ENCODE measurements at places on chromosomes 16 and 17.

DNA sequence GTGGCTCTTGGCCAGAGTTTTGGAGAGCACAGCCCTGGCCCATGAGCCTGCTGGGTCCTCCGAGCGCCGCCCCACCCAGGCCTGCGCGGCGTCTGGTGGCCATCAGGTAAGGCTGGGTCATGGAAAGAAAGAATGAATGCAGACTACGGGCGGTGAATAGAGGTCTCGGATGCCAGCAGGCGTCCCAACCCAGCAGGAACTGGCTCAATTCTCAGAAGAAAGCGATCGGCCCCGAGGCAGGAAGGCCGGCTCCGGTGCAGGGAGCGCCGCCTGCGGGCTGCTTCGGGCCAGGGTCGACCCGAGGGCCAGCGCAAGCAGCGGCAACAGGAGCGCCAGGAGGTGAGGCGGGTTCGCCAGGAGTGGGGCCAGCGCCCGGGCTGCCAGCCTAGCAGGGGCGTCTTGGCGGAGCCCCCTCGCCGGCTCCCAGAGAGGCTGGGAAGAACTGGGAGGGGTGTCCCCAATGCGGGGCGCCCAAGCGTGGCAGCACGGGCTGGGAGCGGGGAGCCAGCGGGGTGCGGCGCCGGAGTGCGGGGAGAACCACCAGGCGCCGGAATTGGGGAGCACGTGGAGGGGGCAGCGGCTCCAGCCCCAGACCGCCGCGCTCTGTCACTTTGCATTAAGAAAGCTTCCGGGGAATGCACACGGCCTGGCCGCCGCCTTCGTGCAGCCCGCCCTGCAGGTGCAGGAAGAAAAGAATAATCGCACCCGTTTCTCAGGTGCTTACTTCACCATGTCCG, 7.1 kb upstream of the TMC5 start:
- DNase-seq = no peak

DNA sequence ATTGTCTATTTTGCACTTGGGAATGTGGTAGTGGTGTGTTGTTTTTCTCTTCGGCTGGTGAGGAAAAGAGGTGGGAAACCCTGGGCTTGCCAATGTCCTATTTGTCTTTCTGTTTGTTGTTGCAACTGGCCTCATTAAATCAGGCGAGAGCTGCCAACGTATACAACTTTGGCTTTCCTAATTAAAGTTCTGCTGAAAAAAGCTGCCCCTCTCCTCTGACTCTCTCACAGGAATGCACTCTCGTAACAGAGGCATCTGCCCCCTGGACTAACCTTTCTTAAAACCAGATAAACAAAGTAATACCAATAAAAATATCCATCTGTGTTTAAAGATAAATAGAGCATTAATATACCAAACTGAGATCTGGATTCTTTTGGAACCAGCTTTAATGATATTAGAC, 7.8 kb downstream of the CDRT15 start:
- DNase-seq = no peak

DNA sequence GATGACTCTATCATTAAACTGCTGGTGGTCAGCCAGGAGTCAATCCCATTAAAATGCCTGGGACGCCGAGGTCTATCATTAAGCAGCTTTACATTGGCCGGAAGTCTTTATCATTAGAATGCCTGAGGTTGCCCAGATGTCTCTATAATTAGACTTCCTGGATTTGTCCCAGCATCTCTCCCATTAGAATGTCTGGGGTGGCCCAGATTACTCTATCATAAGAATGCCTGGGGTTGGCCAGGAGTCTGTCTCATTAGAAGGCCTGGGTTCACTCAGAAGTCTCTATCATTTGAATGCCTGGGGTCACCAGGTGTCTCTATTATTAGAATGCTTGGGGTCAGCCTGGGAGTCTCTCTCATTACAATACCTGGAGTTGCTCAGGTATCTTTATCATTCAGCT, 2227.2 kb downstream of the TP53TG3F start:
- DNase-seq = no peak

DNA sequence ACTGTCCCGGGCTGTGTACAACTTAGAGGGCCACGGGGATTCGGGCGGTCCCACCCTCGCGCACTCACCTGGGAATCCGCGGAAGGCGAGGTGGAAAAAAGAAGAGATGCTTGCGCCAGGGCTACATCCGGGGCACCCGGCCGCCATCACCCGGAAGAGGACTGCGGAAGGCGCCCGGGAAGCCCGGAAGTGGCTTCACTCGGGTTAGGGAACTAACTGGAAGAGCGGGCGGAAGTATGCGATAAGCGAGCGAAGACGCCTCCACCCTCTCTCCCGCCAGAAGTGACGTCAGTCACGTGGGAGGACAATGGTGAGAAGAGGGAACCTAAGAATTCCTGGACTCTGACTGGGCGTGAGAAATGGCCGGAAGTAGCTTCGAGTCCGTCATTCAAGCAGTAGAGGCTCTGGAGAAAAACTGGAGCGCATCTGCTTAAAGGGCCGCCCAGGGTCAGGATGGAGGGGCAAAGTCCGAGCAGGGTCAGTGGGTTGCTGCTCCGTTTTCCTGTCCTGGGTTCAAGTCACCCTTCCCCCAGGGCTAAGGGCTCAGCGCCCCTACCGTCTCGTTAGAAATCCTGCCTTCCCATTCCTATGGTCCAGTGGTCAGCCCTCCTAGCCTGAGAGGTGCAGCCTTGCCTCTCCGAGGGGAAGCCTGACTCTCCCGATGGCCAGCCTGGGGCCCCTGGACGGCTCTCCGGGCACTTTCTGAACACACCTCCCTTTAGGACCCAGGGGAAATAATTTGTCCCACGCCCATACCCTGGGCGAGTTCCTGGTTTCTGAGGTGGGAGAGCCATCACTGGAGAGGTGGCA, at the start of gene CD2BP2:
TSS of gene CD2BP2 (minus strand) at position 165 of the 810 bp plus-strand sequence. CDS start 627 bp downstream, outside the sequence.
- DNase-seq = peak; percentile 64

DNA sequence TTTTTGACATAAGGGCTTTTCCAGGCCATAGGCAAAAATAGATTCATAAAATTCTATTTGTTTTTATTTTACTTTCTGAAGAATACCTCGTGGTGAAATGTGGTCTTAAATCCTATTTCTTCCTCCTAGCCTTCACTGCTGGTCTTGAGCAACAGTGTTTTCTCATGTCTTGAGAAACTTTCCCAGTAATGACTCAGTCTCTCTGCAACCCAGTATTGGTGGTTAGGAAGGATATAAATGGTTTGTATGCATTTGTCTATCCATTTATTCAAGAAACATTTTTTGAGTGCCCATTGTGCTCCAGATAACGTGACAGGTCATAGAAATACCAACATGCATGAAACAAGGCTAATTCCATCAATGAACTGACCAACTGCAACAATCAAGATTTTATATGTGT, 213.9 kb downstream of the TMEM114 start:
- DNase-seq = no peak

- no peak for DNase-seq
Observed at GRCh38 chr16:12170103-12171040, 193.8 kb downstream of the SNX29 start.

DNA sequence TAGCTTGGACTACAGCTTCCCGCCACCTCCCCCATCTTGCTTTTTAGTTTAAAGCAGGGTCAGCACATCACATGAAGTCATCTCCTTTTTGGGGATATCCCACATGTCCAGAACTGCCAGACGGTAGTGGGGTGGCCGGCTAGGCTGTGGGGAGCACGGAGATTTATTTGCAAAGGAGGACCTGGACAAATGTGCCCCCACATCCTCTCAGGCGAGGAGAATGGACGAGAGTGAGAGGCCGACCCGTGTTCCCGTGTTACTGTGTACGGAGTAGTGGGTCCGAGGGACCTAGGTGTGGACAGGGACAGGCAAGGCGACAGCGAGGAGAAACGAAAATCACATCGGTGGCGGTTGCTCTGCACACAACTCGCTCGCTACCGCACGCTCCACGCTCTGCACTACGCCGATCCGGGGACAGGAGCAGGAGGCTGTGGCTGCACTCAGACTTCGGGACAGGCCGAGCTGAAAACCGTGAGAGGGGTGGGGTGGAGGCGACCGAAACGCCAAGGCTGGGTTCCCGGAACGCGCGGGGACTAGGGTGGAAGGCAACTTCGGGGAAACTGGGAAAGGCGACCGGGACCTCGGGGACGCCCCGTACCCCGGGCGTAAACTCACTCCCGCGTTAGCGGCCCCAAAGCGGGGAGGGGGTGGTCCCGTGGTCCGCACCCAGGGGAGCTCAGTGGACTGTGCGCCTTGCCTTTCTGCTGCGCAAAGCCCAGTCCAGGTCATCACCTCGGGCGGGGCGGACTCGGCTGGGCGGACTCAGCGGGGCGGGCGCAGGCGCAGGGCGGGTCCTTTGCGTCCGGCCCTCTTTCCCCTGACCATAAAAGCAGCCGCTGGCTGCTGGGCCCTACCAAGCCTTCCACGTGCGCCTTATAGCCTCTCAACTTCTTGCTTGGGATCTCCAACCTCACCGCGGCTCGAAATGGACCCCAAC, at the start of gene MT1A:
TSS of gene MT1A (plus strand) at position 853 of the 937 bp plus-strand sequence. CDS start at position 926, 73 bp downstream.
- no peak for DNase-seq

DNA sequence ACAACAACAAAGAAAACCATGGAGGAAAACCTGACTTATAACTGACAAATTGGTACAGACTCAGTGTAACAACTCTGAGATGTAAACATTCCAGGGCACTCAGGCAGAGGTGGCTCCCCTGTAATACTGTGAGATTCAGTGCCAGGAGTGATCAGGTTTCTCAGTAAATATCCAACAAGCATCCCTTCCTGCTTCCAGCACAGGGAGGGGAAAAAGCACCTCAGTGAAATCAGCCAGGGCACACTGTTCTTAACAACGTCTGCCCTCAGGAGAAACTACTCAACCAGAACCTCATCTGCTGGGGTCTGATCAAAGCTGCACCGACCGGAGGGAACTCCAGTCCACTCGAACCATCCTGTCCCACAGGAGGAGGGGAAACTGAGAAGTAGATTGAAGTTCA, 52.3 kb downstream of the AMFR start:
- no peak for DNase-seq

DNA sequence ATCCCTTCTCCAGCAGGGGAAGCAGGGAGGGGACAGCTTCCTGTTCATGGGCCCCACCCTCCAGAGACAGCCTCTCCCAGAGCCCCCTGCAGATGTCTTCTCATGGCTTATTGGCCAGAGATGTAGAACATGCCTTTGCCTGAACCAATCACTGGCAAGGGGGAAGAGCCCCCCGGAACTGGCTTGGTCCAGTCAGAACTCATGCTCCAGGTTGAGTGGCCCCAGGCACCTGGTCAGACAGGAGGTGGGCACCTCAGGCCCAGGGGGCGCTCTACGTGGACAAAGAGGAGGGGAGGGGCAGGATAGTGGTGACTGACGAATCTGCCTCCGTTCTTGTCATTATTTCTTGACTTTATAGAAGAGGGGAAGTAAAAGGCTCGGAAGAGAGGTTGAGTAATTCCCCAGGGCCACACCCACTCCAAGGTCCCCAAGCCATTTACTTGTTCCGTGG, 23.6 kb downstream of the RAB11FIP4 start:
- DNase-seq = no peak

- no peak for DNase-seq
Observed at GRCh38 chr17:52383493-52384100, 225.1 kb upstream of the CA10 start.

DNA sequence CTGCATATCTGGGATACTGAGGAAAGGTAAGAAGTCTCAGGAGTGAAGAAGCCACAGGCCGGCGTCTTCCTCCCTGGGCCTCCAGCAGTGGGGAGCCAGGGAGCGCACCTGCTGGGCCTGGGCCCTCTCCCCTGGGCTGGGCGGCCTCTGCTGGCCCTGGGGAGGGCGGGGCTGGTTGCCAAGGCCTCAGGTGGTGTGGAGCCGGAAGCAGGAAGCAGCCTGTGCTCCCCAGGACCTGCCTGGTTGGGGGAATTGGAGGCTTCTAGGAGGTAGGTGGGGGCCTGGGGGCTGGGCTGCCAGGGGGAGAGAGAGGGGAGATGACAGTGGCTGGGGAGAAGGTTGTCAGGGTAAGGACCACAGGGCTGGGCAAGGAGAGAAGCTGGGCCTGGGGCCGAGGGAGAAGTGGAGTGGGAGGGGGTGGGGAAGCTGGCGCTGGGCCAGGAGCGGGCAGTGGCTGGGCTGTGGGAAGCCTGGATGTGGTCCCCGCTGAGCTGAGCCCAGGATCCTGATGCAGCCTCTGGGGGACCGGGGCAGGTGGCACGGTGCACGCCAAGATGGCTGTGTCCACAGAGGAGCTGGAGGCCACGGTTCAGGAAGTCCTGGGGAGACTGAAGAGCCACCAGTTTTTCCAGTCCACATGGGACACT, at the start of gene SMIM22:
TSS of gene SMIM22 (plus strand) at position 189 of the 647 bp plus-strand sequence. CDS start at position 555, 366 bp downstream.
- no peak for DNase-seq

GRCh38 chr17:69525920-69526841, 111.7 kb downstream of the MAP2K6 start:
- no peak for DNase-seq

GRCh38 chr17:6343736-6344135, 91.2 kb downstream of the AIPL1 start:
- no peak for DNase-seq

DNA sequence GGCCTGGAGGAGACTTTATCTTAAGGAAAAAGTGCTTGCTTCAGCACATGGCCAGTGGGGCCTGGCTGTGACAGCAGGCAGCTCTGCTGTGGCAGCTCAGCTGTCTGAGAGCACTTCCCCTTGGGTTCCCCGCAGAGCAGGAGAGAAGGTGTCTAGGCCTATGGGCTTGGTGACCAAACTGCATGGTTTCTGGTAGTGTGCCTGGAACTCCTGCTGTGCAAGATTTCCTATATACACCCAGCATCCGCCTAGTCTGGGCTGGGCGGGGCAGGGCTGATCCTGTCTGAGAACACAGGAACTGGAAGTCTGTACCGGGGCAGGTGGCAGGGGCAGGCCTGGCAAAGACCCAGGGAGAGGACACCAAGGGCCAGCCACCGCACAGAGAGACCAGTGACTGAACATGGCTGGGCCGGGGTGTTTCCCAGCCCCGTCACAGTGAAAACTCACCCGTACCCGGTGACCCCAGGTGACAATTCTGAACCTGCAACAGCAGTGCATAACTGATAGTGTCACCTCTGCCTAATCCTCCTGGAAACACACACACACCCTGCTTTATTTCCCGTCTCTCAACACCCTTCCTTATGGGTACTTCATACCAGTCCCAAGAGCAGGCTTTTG, 39.3 kb downstream of the CHD9 start:
- peak; percentile 1 for DNase-seq

GRCh38 chr17:68771867-68772515, 170.8 kb upstream of the FAM20A start:
- no peak for DNase-seq

DNA sequence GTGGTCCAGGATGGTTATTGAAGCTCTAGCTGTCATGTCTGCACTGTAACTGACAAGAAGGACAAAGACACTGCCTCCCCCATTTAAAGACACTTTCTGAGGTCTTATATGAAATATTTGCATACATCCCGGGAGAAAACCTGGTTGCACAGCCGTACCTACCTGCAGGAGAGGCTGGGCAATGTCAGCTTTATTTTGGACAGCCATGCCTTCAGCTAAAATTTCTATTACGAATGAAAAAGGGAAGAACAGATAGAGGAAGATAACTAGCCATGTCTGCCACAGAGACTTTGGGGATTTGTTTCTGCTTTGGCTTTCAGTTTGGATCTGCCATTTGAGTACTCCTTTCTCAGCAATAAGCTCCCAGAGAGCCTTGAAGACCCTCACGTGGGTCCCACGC, 19.0 kb downstream of the SLC7A6 start:
- DNase-seq = no peak

GRCh38 chr16:58608601-58609136, 21.0 kb downstream of the CNOT1 start:
- DNase-seq = no peak
